ENCODE measurements at places on chromosomes 1 and 21. TPM values are rescaled to one million over a fixed set of nuclear protein-coding genes. Genes with fewer than 3 reads are reported as not detected.

DNA sequence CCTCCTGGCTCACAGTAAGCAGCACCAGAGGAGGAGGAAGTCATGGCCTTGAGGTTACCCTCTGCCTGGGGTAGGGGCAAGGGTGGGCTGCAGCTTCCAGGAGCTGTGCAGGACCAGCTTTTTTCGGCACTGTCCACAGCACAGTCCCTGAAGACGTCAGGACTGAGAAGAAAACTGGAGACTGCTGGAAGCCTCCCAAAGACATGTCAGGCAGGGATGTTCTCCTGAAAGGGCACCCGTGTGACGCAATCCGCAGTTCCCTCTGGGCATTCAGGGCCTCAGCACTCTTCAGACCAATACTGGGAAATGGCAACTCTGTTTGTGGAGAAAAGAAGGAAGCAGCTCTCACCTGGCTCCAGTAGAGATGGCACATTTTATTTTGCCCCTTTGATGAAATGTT lies 64.8 kb upstream of the TENT5C start:
- no peaks in the 10 kb centered on the region for H3K27me3 ChIP-seq
- H3K4me3 ChIP-seq, result no peak overlapping the region
- H3K36me3 ChIP-seq, result no peaks in the 10 kb centered on the region
- peaks cover 8% of the 10 kb centered on the region for H3K4me1 ChIP-seq
- H3K27ac ChIP-seq, result no peak overlapping the region

DNA sequence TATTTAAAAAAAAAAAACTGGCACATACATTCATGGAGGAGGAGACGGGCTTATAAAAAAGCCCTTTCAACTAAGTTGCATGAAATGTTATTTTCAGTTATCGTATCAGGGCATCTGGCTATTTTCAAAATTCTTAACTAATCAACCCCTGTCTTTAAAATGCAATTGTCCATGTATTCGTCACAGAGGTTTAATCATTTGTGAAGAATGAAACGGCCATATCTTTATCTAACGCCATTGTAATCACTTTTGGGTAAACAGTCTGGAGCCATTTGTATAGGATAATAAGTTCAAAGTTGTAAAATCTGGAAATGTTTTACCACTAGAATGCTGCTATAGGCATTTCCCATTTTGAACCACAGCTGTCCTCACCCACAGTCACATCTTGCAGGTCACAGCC lies 30.4 kb downstream of the SLC30A10 start:
- no peak for DNase-seq
- H3K4me1 ChIP-seq, result peaks cover 6% of the 10 kb centered on the region
- H3K4me3 ChIP-seq, result no peak overlapping the region
- peaks cover 91% of the 10 kb centered on the region for H3K27me3 ChIP-seq

- no peak overlapping the region for H3K4me3 ChIP-seq
- H3K27ac ChIP-seq, result no peak overlapping the region
- no peaks in the 10 kb centered on the region for H3K4me1 ChIP-seq
- peaks cover 7% of the 10 kb centered on the region for H3K27me3 ChIP-seq
Observed at GRCh38 chr1:9612162-9612845, 23.6 kb downstream of the TMEM201 start.

GRCh38 chr1:203101813-203102634 lies 16.2 kb upstream of the MYOG start:
- peaks cover 9% of the 10 kb centered on the region for H3K27me3 ChIP-seq
- H3K27ac ChIP-seq, result no peak overlapping the region
- no peaks in the 10 kb centered on the region for H3K36me3 ChIP-seq
- no peak for DNase-seq

PDE9A gene
- 344 TPM for total RNA-seq

GRCh38 chr1:164702216-164702615 lies 143.2 kb downstream of the PBX1 start:
- H3K27me3 ChIP-seq, result no peaks in the 10 kb centered on the region
- DNase-seq, result no peak
- H3K4me3 ChIP-seq, result no peak overlapping the region
- peak overlapping the region; percentile 80 for H3K27ac ChIP-seq
- peaks cover 28% of the 10 kb centered on the region for H3K4me1 ChIP-seq

DNA sequence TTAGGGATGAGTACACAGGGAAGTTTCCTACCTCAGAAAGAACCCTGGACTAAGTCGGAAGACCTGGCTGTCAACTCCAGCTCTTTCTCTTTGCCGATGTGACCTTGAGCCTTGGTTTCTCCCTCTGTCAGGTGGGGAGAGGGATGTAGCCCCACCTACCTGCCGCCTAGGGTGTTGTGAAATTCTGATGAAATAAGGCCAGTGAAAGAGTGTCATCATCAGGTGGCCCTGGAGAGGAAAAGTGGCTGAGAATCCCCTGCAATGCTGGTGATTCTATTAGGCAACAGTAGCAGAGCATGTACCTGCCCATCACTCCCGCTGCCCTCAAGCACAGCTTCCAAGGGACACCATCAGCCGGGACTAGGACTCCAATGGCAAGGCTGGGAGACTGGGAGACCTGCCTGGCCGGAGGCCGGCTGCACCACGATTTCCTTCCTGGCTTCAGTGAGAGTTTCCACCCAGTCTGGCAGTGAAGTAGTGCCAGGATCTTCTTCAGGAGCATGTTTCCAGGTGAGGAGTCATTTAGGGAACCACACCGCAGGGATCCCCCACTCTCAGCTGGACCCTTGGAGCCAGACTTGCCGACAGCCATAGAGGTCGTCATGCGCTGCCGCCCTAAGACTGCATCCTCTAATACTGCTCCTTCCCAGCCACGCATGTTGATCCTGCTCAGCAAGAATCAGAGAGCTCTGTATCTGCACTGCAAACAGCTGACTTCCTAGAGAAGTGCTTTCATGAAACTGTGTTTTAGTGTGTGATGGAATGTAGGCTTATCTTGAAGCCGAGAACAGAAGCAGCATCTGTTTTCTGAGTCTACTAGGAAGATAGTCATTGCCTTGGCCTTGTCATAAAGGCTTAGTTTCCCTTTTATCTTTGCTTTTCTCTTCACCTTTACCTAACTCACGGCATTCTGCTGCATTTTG lies 88.0 kb upstream of the F3 start:
- DNase-seq, result no peak
- no peaks in the 10 kb centered on the region for H3K36me3 ChIP-seq

GRCh38 chr1:178532392-178532791 lies 19.5 kb downstream of the TEX35 start:
- no peak overlapping the region for H3K4me3 ChIP-seq
- H3K36me3 ChIP-seq, result no peaks in the 10 kb centered on the region
- DNase-seq, result peak; percentile 90
- H3K4me1 ChIP-seq, result peaks cover 4% of the 10 kb centered on the region

LRRC39 gene
- total RNA-seq, result 0.82 TPM

DNA sequence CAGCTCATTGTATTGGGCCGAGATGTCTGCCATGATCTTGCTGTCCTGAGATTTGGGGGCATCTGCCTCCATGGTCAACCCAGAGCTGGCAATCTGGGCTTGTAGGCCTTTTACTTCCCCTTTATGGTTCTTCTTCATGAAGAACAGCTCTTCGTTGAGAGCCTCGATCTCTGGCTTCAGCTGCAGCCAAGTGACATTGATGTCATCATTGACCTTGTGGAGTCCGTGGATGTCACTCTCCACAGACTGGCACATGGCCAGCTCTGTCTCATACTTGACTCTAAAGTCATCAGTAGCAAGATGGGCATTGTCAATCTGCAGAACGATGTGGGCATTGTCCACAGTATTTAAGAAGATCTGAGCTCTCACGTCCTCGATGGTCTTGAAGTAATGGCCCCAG lies 29.2 kb downstream of the RAP1A start:
- H3K4me3 ChIP-seq, result no peak overlapping the region
- H3K36me3 ChIP-seq, result no peaks in the 10 kb centered on the region
- no peak overlapping the region for H3K27ac ChIP-seq
- peaks cover 11% of the 10 kb centered on the region for H3K4me1 ChIP-seq
- H3K27me3 ChIP-seq, result no peaks in the 10 kb centered on the region
- DNase-seq, result no peak

GRCh38 chr21:34105947-34106541 lies 32.7 kb downstream of the MRPS6 start:
- no peaks in the 10 kb centered on the region for H3K4me1 ChIP-seq
- H3K27ac ChIP-seq, result no peak overlapping the region
- H3K27me3 ChIP-seq, result no peaks in the 10 kb centered on the region
- no peak overlapping the region for H3K4me3 ChIP-seq
- DNase-seq, result no peak

- H3K4me3 ChIP-seq, result no peak overlapping the region
- H3K4me1 ChIP-seq, result no peaks in the 10 kb centered on the region
- no peak for DNase-seq
- H3K36me3 ChIP-seq, result no peaks in the 10 kb centered on the region
Observed at GRCh38 chr1:48341221-48341620, 118.7 kb downstream of the SLC5A9 start.

BCL10 gene
- 58.4 TPM for total RNA-seq

TMCC2 gene
- total RNA-seq, result not detected

FAM110D gene
- total RNA-seq, result 1.6 TPM

DYNLT5 gene
- 0.48 TPM for total RNA-seq
